ENCODE measurements at places on chromosomes 1 and 21.

GRCh38 chr1:16979475-16980327, 719 bp downstream of the MFAP2 start:
- DNase-seq: no peak

- DNase-seq: no peak
Measured at GRCh38 chr21:45542242-45542666, at the start of gene SLC19A1. Gene SLC19A1, minus strand, starts transcription at chr21:45542440. Its CDS starts 4,481 bp downstream, at chr21:45537959.

DNA sequence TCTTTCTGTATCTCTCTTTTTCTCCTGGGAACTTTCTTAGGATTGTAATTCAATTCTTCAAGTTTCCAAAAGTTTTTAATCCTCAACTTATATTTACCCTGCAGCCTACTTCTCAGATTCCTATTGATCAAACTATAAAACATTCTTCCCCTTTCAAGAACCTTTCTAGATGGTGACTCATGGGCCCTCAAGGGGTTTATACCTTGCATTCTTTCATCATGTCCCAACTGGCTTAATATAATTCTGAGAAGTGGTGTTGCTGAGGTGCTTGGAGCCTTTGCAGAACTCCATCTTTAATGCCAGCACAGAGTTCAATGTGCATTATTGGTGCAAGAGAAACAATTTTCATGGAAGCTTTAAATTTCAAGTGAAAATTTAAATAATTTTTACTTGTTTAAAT, 273.4 kb downstream of the VAV3 start:
- DNase-seq: no peak

DNA sequence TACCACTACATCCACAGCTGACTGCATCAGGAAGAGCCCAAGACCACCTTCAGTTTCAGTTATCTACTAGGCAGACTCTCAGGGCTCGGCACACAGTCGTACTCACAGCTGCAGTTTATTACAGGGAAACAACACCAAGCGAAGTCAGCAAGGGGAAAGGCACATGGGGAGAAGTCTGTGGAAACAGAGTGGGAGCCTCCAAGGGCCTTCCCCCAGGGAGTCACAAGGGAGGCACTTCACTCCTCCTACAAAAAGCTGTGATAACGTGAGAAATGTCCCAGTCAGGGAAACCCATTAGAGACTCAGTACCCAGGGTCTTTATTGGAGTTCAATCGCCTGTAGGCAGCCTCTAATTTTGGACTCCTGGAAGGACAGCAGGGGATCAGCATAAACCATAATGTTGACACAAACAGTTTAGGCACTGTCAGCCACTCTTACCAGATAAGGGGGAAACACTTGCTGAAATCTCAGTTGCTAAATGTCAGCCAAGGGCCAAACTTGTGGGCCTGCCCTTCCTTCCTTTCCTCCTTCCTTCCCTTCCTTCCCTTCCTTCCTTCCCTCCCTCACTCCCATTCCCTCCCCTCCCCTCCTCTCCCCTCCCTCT, 444.0 kb downstream of the SMYD3 start:
- DNase-seq: no peak

- no peak for DNase-seq
Measured at GRCh38 chr1:29050166-29050565, 73.5 kb downstream of the TMEM200B start.

DNA sequence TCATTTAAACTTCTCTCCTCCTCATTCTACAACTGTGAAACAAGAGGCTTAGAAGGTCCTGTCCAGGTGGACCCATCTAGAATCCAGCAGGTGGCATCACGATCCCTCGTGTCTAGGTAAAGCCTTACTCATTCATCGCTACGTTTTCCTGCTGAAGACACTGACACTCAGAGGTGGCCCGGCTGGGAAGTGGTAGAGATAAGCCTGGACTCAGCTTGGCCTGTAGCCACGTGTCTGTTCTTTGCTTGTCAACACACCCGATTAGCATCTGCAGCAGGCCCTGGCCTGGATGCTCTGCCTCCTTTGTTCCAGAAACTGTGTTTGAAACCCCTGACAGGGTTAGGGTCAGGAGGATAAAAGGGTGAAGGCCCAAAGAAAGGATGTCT, 43.4 kb downstream of the PARP1 start:
- DNase-seq: no peak

DNA sequence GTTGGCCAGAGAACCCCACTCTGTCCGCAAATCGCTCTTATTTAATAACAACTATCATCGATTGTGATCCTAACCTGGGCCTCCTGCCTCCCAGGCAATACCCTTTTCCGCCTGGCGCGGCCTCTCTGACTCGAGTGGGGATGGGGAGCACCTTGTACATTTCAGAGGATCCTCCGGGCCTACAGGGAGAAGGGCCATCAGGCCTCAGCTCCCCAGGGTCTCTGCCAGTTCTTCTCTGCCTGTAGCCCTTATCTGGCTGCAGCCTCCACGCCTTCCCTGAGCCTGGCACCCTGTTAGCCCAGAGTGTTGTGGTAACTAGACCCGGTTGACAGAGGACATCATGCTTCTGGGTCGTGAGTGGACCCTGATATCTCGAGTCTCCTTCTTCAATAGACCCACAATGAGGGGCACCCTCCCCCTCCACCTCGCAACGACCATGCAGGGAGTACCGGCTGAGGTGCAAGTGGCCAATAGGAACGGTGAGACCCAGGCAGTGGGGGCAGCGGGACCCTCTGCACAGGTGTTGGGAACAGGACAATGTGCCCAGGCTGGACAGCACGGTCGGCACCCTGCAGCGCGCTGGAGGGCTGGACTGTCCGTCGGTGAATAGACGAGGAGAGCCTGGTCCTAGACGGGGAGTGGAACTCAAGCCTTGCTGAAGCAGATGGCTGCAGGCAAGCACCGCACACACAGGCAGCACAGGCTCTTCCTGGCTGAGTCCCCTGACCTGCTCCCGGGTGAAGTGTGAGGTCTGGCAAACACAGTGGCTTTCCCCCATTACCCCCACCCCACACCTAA, 7.1 kb upstream of the CRYBG2 start:
- no peak for DNase-seq

DNA sequence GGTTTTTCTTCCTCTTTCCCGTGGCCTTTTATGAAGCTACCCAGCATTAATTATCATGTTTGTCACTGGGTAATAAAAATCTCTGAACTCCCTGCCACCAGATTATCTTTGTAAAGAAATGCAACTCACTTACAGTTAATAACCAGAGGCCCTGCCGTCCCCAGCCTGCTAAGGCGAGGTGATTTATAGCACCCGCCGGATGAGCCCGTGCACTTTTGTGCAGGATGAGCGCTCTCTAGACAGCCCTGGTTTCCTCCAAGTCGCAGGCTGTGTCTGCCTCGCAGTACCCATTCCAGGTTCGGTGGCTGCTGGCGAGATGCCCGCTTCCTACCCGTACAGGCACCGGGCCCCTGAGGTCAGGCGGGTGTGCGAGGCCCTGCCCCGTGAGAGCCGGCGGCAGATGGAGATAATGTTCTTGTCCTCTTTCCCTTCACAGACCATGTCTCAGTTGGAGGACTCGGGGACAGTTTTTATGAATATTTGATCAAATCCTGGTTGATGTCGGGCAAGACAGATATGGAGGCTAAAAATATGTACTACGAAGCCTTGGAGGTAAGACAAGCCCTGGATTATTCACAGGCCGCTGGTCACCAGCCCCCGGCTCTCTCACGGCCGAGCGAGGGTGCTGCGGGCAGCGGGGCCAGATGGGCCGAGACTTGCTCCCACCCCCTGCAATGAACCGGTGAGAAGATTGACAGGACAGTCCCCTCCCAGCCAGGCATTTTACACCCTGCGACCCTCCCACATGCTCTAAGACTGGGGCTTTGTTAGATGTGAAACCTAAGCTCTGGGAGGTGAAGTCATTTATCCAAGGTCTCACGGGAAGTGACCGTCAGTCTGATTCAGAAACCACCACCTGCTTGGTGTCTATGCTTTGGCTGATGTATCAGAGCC, 28.5 kb upstream of the SELENON start:
- no peak for DNase-seq

DNA sequence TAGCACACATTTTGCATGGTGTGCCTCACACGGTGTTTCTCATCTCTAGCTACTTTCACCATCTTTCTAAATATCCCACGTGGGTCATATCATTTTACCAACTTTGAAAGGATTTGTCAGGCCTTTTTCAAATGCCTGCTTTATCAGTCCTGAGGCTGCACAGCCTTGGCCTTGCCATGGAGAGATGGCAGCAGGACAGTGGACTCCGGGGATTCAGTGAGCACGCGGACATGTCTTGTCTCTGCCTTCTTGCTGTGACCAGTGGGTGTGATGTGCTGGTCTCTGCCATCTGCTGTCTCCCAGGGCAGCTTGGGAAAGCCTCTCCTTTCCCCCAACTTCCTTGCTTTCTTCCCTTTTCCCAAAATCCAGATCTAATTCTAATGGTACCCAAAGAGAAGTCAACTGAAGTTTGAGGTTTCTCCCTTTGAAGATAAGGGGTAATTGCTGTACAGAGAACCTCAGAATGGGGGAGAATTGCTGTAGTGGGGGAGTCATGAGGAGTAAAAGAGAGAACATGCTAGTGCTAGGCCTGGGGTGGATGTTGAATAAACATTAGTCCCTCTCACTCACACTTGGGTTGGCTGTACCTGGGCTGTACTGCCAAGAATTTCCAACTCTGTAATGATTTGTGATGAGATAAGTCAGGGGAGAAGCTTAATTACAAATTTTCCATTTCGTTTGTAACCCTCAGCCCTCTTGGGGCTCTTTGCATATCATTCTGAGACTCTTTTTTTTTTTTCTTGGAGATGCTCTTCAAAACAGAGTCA, 99.5 kb downstream of the GALNT2 start:
- no peak for DNase-seq

- DNase-seq: no peak
Measured at GRCh38 chr1:228935855-228936727, 200.8 kb downstream of the RHOU start.

- DNase-seq: no peak
Measured at GRCh38 chr1:217275655-217276398, 355.1 kb downstream of the GPATCH2 start.

DNA sequence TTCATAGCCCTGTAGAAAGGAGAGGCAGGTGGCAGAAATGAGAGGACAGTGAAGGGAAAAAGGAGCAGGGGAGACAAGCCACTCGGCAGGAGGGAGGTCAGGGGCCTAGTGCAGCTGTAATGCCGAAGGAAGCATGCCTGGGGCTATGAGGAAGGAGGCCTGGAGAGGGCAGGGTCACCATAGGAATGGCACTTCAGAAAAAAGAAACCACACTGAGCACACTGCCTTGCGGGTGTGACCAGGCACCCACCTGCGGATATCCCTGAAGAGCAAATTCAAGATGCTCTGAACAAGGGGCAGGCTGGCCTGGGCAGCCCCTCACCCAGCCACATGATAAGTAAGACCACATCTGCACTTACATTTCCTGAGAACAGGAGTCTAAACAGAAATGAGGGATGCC, 104.7 kb downstream of the JAK1 start:
- no peak for DNase-seq

DNA sequence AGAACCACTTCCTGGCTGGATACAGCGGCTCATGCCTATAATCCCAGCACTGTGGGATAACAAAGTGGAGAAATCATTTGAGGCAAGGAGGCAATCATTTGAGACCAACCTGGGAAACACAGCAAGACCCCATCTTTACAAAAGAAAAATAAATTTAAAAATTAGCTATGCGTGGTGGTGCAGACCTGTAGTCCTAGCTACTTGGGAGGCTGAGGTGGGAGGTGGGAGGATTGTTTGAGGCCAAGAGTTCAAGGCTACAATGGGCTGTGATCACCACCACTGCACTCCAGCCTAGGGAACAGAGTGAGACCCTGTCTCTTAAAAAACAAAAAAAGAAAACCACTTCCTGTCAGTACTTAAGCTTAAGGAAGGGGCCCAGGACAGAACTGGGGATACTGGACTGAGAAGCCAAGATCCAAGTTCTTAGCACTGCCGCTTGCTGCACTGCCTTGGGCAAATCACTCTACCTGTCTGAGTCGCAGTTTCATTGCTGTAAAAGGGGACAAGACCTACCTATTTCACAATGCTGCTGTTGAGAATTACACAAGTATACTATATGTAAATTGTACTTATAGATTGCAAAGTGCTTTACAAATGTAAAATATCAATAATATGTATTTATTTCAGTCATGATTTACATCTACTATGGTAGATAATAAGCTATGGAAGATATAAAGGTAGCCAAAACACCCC, 154.9 kb downstream of the RERE start:
- no peak for DNase-seq

- no peak for DNase-seq
Measured at GRCh38 chr1:36642802-36643201, 160.1 kb upstream of the CSF3R start.

DNA sequence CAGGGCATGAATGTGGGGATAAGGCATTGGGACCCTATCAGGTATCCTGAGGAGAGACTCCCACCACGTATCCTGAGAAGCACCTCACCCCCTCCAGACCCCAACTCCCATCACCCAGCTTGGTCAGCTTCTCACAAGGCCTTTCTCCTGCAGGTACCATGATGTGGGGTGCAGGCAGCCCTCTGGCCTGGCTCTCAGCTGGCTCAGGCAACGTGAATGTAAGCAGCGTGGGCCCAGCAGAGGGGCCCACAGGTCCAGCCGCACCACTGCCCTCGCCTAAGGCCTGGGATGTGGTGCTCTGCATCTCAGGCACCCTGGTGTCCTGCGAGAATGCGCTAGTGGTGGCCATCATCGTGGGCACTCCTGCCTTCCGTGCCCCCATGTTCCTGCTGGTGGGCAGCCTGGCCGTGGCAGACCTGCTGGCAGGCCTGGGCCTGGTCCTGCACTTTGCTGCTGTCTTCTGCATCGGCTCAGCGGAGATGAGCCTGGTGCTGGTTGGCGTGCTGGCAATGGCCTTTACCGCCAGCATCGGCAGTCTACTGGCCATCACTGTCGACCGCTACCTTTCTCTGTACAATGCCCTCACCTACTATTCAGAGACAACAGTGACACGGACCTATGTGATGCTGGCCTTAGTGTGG, 1.3 kb downstream of the GPR3 start:
- DNase-seq: no peak

DNA sequence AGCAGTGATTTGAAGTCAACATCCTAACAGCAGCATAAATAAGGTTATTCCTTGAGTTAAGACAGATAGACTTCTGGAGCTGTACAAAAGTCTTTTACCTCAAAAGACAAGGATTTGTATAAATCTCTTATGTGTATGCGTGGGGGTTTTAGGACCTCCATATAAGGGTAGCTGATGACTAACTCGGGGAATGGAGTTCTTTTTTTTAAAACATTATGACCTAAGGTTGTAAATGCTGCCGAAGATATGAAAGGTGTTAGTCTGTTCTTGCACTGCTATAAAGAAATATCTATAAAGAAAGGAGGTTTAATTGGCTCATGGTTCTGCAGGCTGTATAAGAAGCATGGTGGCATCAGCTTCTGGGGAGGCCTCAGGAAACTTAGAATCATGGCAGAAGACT, 90.4 kb downstream of the EPB41 start:
- DNase-seq: no peak

GRCh38 chr1:16183765-16184556, 28.1 kb upstream of the EPHA2 start:
- no peak for DNase-seq

DNA sequence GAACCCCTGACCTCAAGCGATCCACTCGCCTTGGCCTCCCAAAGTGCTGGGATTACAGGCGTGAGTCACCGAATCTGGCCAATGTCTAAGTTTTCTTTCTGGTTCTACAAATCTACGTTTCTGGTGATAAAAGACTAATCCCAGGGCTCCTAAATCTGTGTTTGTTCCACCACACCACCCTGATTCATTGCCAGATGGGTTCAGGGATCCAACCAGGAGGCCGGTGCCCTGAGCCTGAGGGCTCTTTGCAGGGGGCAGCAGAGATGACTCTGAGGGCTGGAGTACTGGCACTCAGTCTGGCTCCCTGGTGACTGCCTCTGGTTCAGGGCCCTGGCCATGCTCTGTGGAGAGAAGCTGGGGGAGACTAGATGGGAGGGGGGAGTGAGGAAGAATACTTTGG, 10.5 kb upstream of the OPRD1 start:
- no peak for DNase-seq
